Stimulated activated CD4-positive, alpha-beta T cell treated with anti-CD3 and anti-CD28 coated beads, Interleukin-12 subunit alpha, Interleukin-12 subunit beta, amount 100 ng/mL, for 48 hours (primary cell): ENCODE measurements at places on chromosomes 11 and 22.

GRCh38 chr22:32240461-32240860 lies 14.7 kb downstream of the SLC5A4 start:
- DNase-seq, result no peak

DNA sequence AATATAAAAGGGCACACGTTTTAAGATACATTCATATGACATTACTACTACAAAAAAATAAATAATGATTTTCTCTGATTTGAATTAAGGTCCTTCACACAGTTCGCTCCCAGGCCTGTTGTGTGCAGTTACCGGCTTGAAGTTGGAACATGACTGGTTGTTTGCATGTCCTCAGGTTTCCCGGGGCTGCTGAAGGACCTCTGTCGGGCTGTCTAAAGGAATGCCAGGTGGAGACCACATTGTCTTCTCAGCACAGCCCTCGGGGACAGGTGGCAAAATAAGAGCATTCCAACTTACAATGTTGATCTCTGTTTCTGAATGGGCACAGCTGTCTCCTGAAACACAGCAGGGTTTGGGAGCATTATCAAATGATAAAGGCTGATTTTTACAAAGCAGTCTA lies 14.9 kb downstream of the VSIG10L2 start:
- no peak for DNase-seq

DNA sequence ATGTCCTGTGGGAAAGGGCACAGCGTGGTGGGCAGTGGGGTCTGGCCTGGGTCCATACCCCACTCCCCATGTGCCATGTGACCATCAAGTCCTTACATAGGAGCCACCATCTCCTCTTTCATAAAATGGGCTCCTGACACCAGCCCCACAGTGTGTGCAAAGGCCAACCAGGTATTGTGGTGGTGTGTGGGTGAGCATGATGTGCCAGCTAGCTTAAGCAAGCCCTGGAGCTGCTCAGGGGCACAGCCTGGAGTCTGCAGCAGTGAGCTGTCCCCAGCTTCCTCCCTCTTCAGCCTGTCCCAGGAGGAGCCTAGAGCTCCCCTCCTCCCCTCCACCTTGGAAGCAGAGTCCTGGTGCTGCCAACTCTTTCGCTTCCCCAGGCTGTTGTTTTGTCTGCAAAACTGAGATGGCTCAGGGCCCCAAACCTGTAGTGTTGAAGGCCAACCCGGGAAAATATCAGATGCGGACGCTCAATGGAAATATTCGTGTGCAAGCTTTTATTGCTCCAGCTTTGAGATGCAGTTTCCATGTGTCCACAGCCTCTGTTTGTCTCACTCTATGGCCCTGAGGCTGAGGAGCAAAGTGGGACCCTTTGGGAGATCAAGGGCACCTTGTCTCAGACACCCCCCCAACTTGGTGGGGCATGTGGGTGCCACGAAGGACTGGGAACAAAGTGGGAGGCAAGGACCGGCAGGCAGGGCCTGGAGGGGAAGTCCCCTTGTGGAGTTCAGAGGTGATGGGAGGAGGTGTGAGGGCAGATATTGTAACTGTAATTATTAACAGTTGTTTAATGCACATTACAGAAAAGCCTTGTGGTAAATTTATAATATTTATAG lies 92.6 kb downstream of the CTTN start:
- DNase-seq, result no peak

- no peak for DNase-seq
Observed at GRCh38 chr11:80462211-80462610, 1021.4 kb upstream of the TENM4 start.

GRCh38 chr22:46292173-46292572 lies 4.5 kb upstream of the GTSE1 start:
- DNase-seq, result no peak

- no peak for DNase-seq
Observed at GRCh38 chr11:12166299-12167060, 56.1 kb downstream of the MICAL2 start.

DNA sequence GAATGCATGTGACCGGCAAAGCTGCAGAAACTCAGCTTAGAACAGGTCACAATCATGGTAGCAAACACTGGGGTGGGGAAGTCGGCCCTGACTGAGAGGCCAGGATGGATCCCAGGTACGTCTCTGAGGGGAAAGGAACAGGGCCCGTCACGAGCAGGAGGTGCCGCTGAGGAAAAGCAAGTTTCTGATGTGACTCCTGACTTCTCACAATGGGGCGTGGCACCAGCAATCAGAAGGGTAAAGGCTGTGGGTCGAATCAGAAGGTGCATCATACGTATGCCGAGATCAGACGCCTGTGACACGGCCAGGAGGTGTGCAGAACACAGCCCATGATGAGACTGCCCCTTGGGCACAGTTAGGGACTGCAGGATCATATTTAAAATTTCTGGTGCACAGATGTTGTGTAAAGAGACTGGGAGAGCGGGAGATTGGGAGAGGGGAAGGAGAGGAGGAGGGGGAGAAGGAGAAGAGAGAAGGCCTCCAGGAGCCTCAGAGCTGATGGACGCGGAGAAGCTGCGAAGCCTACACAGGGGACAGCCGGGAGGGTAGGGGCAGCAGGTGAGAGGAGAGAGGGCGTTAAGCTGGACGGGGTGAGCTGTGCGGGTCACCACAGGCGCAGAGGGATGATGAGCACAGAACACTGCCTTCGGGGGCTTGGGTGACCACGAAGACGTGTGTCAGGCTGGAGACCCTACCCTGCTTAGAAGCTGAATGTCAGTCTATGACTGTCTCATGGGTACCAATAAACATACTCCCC lies 30.7 kb downstream of the KRTAP5-5 start:
- DNase-seq, result no peak
